ENCODE measurements at places on chromosomes 2 and 18.

- DNase-seq, result no peak
Observed at GRCh38 chr18:10689236-10690034, 163.6 kb downstream of the NAPG start.

DNA sequence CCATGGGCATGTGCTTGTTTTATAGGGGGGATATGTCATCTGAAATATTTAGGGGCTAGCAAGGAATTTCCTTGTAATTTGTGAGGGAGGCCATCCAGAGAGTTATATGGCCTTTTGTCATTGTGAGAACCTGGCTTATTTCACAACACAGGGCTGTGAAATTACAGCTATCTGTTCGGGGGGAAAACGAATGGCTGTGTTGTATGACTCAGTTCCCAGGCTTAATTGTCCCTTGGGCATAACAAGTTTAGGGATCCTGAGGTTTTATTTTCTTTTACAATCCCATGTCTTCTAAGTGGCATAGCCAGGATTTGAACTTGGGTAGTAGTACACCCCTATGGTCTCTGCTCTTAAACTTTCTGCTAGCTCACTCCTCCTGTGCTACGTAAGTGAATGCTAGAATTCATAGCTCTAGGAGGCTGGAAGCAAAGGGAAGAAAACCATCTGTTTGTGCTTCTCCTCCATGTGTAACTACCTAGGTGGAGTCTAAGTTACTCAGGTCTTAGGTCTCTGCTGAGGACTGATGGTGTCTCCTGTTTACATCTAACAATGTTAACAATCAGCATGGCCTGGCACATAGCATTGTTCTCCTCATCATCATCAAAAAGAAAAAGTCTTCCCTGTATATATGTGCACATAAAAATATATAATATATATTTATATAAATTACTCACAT lies 53.8 kb downstream of the SKA1 start:
- no peak for DNase-seq

DNA sequence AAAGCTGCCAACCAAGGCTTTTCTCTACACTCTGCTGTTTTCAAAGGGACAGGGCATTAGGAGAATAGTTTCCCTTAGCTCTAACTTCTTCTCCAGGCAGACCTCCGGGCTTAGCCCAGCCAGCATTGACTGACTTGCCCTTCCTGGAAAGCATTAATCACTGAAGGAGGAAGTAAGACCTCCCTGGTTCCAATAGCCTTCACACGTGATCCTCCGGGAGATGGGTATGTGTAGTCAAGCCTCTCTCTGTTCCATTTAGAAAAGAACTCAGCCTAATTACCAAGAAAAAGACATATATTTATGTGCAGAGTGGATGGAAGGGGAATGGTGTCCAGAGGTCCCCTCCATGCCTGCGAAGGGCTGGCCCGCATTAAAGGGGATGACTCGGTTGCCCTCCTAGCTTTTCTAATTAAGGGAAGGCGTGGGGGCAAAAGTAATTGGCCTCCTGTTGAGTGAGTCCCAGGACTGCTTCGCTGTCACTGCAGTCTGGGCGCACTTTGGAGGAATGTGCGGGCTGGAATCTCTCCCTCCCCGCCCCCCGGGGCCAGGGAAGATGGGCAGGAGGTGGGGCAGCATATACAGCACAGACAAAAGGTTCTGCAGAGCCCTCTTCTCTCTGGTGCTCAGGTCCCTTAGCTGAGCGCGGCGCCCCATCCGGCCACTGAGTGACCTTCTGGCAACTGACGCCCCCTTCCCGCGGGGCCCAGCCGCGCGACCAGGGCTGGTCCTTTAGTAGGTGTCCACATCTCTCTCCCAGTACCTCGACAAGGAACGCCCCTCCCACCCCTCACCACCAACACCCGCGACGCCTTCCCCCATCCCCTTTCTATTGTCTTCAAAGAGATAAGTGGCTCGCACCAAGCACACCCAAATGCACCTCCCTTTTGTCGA lies 686.0 kb downstream of the NRXN1 start:
- DNase-seq, result no peak

GRCh38 chr2:103739186-103739585 lies 977.4 kb downstream of the TMEM182 start:
- no peak for DNase-seq

DNA sequence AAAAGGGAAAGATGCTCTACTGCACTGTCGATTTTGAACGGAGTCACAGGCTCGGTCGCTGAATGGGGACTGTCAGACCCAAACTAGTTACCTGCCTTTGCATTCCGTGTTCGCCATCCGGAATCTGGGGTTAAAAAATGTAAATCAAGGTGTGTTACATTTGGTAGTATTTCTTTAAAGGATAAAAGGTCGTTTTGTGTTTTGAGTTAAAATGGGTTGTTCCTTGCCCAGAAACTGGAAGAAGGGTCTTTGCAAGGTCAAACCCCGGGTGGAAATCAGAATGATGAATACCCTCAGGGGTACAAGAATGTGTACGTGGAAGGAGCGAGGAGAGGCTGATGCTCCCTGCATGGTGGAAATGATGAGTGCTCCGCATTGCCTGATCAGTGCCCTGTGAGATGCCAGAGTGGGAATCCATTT lies 1.0 kb downstream of the VSNL1 start:
- no peak for DNase-seq

GRCh38 chr18:73101977-73102376 lies 234.2 kb upstream of the NETO1 start:
- no peak for DNase-seq
